ENCODE measurements at places on chromosomes 1 and 21. TPM values are rescaled to one million over a fixed set of nuclear protein-coding genes. Genes with fewer than 3 reads are reported as not detected.

GUCA2A gene
- not detected for total RNA-seq

ZNF644 gene
- 75.1 TPM for total RNA-seq

ATP6V1G3 gene
- total RNA-seq = not detected

MX2 gene
- total RNA-seq = 20.4 TPM

SLC45A1 gene
- total RNA-seq = 3.6 TPM

ALX3 gene
- total RNA-seq = not detected

BCAN gene
- total RNA-seq = 0.60 TPM

EEIG2 gene
- 26.8 TPM for total RNA-seq

DIO1 gene
- not detected for total RNA-seq

EPHA8 gene
- total RNA-seq = not detected

TRIM46 gene
- total RNA-seq = 2.1 TPM

ABCG1 gene
- total RNA-seq = 12.4 TPM

CHIA gene
- not detected for total RNA-seq

NTNG1 gene
- 4.9 TPM for total RNA-seq

NPHP4 gene
- total RNA-seq = 7.7 TPM

DYRK3 gene
- 8.4 TPM for total RNA-seq

DNM3 gene
- 4.7 TPM for total RNA-seq

ADGRB2 gene
- total RNA-seq = 5.3 TPM

HEYL gene
- 47.1 TPM for total RNA-seq

AJAP1 gene
- total RNA-seq = 0.57 TPM

SLC1A7 gene
- total RNA-seq = 1.7 TPM

OR2L3 gene
- total RNA-seq = not detected

LRRC71 gene
- total RNA-seq = not detected

TNFRSF1B gene
- 37.6 TPM for total RNA-seq

DYNLT4 gene
- total RNA-seq = not detected

TTLL10 gene
- 0.19 TPM for total RNA-seq

HSF2BP gene
- total RNA-seq = 0.46 TPM

SPATA17 gene
- 0.48 TPM for total RNA-seq

TAL1 gene
- 5.3 TPM for total RNA-seq

SLC50A1 gene
- total RNA-seq = 24.5 TPM

FAM131C gene
- 0.88 TPM for total RNA-seq

CCDC185 gene
- not detected for total RNA-seq

FHAD1 gene
- total RNA-seq = 0.43 TPM

FCRL2 gene
- 0.19 TPM for total RNA-seq

KHDC4 gene
- total RNA-seq = 28.6 TPM

ANKRD45 gene
- total RNA-seq = 0.14 TPM

CYP4X1 gene
- 14.3 TPM for total RNA-seq

LCE1D gene
- not detected for total RNA-seq

SPRR4 gene
- total RNA-seq = not detected

All from posterior vena cava (tissue), 2 donors.